ENCODE measurements at places on chromosomes 11 and 22. TPM values are rescaled to one million over a fixed set of nuclear protein-coding genes. Genes with fewer than 3 reads are reported as not detected.

- peak; percentile 71 for DNase-seq
Observed at GRCh38 chr11:129252621-129253020, 60.5 kb upstream of the ARHGAP32 start.

Gene MS4A15
- total RNA-seq, result not detected

Gene ABTB2
- 46.3 TPM for total RNA-seq

DNA sequence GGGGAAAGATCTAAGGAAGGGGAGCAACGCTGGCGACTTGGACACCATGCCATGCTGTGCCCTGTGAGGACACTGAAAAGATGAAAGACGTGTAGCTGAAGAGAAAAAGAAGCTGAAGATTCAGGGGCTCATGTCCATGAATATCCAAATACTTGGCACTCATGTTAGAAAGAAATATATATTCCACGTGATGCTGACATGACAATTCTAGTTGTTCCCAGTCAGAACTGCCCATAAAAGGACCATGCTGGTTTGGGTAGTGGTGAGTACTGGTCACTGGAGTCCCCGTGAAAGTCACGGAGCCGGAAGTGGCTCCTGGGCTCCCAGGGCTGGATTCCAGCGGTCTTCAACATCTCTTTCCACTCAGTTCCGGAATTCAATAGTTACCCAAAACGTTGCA is 9.9 kb downstream of the MS4A15 start:
- no peak for DNase-seq

DNA sequence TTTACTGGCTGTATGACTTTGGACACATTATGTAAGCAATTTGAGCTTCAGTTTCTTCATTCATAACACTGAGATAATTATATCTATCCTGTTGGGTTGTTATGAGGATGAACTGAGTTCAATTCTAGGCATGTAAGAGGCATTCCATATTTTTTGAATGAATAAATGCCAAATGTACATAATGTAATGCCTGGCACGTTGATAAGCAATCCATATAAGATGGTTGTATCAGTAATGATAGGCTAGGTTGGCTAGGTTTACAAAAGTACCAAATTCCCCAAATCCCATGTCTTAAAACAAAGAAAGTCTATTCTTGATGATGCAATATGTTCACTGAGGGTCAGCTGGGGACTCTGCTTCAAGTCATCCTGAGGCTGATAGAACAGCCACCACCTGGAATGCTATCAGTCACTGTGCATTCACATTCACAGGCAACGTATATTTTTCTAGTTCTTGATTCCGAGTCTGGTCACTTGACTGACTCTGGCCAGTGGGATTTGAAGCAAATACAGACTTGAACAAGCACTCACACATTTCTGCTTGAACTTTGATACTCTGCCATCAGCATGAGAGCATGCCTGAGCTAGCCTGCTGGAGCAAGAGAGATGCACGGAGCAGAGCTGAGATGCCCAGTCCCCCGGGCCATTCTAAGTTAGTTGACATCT is 104.0 kb upstream of the TIMP3 start:
- DNase-seq, result no peak

GRCh38 chr11:131893103-131893890 is 522.9 kb downstream of the NTM start:
- DNase-seq, result no peak

Gene OR8A1
- total RNA-seq, result not detected

GRCh38 chr22:45475851-45476514 is 26.7 kb upstream of the FBLN1 start:
- DNase-seq, result no peak

GRCh38 chr22:35301372-35301874 is 1.7 kb downstream of the TOM1 start:
- DNase-seq, result peak; percentile 62

Gene CHRM4
- not detected for total RNA-seq

DNA sequence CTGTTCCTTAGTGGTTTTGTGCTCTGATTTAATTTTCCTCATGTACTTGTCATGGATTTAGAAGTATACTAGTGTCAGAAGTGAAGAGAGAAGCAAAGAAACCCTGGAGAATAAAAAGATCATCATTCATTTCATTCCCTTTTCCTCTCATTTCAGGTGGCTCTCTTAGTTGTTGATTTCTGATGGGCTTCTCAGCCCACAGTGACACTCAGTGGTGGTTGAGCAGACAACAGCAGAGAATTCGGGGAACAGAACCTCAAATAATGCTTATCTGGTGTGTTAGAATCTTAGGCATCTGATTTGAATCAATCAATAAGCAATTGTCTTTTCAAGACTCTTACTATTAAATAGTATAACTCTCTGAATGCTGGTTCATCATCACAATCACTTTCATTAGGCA is 1289.4 kb downstream of the FAM181B start:
- DNase-seq, result peak; percentile 40

DNA sequence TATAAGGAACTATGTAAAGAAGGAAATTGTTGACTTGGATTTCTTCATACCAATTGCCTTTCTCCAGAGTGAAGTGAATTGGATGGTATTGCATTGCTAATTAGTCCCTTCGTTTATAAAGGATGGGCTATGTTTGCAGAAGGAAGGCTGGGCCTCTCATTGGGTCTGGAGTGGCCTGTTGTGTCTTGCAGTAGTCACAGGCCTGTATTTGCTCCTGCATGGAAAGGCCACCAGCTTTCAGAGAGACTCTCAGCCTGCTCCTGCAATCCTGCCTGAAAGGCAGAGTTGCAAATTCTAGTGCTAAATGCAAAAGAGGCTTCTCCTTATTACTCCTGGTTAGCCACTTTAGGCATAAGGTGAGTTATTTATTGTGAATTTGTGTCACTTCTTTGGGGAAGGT is 103.8 kb downstream of the EXT2 start:
- DNase-seq, result no peak

DNA sequence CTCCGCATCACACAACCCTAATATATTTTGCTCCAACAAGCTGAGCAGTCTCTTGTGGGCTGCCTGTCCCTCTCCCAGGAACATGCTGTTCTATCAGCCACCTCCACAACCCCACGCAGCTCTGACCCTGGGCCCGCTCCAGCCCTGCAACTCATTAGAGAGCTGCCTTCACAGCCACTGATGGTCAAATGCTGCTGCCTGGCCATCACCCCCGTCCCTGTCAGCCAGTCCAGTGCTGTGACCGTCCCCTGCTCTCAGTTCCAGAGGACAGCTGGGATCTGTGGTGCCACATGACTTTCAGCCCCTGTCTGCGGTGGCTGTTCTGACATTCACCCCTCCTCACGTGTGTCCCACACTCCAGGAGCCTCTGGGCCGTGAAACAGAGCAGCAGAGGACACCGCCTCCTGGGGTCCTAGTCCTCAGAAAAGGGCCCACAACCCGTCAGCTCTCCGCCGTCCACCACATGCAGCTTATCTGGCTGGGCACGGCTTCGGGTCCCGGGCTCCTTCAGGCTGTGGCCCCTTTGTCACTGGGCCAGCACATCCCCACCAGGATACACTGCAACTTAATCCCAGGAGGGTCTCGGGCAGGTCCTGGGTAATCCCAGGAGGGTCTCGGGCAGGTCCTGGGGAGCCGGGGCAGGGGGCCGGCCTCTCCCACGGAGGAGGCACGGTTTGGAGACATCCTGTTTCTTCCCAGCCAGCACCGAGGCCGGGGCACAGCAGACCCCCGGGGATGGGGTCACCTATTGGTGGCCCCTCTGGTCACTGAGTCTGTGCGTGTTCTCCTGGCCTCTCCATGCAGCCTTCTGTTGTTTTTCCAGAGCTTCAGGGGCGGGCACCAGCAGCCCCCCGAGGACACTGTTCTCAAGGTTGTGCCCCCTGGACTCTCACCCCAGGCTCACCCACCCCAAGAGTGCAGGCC is 15.1 kb downstream of the CRELD2 start:
- no peak for DNase-seq
